Left ventricle myocardium inferior (tissue), 1 donor: ENCODE measurements at places on chromosomes 5 and 9. TPM values are rescaled to one million over a fixed set of nuclear protein-coding genes. Genes with fewer than 3 reads are reported as not detected.

FAXDC2 gene
- 23.5 TPM for total RNA-seq

LVRN gene
- total RNA-seq, result 0.14 TPM

CCDC192 gene
- total RNA-seq, result not detected

ZDHHC11B gene
- total RNA-seq, result 13.4 TPM

RNF183 gene
- not detected for total RNA-seq

NSA2 gene
- total RNA-seq, result 44.1 TPM

PRSS3 gene
- not detected for total RNA-seq

TYRP1 gene
- 74.1 TPM for total RNA-seq

SCGB3A2 gene
- not detected for total RNA-seq

WDR38 gene
- not detected for total RNA-seq

FST gene
- 2.0 TPM for total RNA-seq

FABP6 gene
- 1.6 TPM for total RNA-seq
